ENCODE measurements at places on chromosomes 12 and 14.

GRCh38 chr14:61219256-61219655 is 61.9 kb downstream of the TMEM30B start:
- DNase-seq: no peak

DNA sequence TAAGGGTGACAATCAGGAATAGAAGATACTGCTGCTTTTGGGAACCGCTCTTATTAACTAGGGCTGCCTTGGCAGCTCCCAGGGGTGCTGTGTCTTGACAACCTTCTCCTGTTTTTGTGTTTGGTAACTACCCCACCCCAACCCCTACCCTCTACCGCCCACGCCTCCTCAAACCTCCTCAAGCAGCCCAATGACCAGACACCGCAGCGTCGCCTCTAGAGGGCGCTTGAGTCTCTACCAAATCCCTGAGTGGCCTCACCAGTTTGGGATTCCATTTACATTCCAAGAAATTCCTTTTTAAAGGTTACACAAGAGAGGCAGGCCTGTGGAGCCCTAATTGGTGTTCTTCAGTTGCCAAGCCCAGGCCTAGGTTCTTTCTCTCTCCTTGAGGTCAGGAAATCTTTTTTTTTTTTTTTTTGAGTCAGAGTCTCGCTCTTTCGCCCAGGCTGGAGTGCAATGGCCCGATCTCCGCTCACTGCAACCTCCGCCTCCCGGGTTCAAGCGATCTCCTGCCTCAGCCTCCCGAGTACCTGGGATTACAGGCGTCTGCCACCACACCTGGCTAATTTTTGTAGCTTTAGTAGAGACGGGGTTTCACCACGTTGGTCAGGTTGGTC is 72.4 kb upstream of the USP44 start:
- peak; percentile 69 for DNase-seq

GRCh38 chr12:14989790-14990189 is 16.9 kb downstream of the PDE6H start:
- DNase-seq: no peak

- DNase-seq: no peak
These were observed 40.2 kb upstream of the OTOGL start for GRCh38 chr12:80059102-80059501.

- no peak for DNase-seq
These were observed 18.8 kb upstream of the RAP1B start for GRCh38 chr12:68591734-68592418.

All from LoVo (cell line).